ENCODE measurements at places on chromosomes 4 and X.
A peak's percentile ranks its signal among the peaks of the same experiment; 100 is the strongest.

DNA sequence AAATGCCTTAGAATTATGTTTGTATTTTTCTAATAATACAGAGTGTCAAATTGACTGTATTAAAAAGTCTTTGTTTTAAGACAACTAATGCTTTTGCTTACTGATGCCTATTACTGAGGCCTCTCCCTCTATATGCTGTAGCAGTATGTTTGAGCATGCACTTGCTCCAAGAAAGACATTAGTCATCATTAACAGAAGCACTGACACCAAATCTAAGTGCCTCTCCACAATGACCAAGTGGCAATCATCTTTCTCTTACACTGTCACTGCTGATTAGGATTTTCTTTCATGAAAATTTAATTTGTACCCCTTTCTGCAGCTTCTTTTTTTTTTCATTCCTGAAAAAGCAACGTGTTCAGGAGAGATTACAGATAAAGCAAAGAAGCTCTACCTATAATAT lies 11.1 kb upstream of the MAB21L2 start:
- H3K27me3 ChIP-seq: no peaks in the 10 kb centered on the region
- no peak overlapping the region for H3K27ac ChIP-seq
- no peaks in the 10 kb centered on the region for H3K4me1 ChIP-seq
- H3K4me3 ChIP-seq: no peak overlapping the region
- H3K36me3 ChIP-seq: no peaks in the 10 kb centered on the region
- no peak for DNase-seq

DNA sequence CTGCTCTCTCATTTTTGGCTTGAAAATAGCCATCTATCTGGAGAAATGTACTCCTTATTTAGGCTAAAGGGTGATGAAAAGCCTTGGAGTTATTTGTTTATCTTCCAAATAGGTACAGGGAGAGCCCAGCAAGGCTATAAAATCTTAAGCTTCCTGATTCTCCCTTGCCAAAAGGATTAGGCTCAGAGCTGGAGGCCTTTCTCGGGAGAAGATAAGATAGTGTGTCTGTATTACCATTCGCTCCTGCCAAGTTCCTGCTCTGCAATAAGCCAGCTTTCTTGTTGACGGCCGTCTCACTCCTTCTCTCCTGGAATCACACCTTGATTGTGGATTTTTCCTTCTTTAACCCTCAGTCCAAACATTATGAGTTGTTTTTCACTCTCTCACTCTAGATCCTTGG lies 171.8 kb upstream of the TTC29 start:
- H3K36me3 ChIP-seq: no peaks in the 10 kb centered on the region
- DNase-seq: no peak
- no peak overlapping the region for H3K27ac ChIP-seq
- H3K4me1 ChIP-seq: no peaks in the 10 kb centered on the region

DNA sequence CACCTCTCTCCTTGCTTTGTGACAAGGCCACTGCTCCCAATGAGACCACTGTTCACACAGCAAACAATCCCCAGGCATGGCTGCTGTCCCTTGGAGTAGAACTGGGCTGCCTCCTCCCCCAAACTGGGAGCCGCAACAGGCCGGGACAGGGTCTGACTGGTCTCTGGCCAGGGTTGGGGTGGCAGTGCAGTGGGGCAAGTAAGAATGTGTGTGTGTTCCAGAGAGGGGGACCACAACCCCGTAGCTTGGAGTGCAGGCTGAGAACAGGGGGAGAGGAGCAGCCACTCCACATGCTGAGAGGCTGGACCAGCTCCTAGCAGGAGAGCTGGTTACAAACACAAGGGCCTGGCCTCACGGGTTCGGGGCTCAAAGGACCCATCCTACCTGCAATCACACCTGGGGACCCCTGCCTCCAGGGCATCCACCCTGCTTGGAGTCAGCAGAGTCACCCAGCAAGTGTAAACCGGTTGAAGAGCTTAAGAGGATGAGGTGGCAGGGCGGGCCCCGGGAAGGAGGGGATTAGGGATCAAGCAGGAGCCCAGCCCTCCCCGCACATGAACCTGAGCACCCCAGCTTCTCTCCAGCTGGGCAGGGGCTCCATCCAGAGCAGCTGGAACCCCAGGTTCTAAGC lies 3.8 kb upstream of the ZNF185 start:
- H3K27me3 ChIP-seq: no peaks in the 10 kb centered on the region
- no peaks in the 10 kb centered on the region for H3K36me3 ChIP-seq
- DNase-seq: no peak
- no peak overlapping the region for H3K4me3 ChIP-seq

DNA sequence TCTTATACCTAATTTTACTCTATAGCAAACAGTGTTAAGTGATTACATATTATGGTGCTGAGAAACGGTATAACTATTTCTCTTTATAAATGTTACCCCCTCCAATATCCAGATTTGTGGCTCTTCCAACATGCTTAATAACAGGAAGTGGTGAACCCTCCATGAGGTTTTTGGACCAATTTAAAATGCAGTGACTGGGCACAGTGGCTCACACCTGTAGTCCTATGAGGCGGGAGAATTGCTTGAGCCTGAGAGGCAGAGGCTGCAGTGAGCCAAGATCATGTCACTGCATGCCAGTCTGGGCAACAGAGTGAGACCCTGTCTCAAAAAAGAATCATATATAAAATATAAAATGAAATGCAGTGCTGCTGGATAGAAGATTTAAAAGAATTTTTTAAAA lies 137.3 kb downstream of the MGST2 start:
- no peaks in the 10 kb centered on the region for H3K27me3 ChIP-seq
- no peaks in the 10 kb centered on the region for H3K36me3 ChIP-seq
- no peak for DNase-seq
- no peak overlapping the region for H3K27ac ChIP-seq

DNA sequence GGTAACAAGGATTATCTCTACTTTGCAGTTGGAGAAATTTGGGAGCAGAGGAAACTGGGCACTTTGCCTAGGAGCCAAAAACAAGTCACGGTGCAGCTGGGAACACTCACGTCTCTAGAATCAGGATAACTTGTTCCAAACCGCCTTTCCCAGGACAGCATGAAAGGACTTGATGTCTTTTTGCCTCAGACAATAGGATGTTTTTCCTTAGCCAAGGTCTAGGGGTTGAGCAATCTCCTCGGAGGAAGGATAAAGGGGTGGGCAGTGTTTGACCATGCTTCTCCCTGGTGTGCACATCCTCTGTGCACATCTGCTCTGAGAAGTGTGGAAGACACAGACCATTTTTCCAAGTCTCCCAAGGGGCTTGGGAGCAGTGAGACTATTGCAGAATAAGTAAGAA lies 1.7 kb upstream of the SPARCL1 start:
- H3K4me1 ChIP-seq: peaks cover 11% of the 10 kb centered on the region
- peak; percentile 15 for DNase-seq
- peak overlapping the region; percentile 60 for H3K4me3 ChIP-seq
- no peaks in the 10 kb centered on the region for H3K27me3 ChIP-seq

- no peaks in the 10 kb centered on the region for H3K36me3 ChIP-seq
- no peaks in the 10 kb centered on the region for H3K4me1 ChIP-seq
- H3K27ac ChIP-seq: no peak overlapping the region
- DNase-seq: no peak
- no peak overlapping the region for H3K4me3 ChIP-seq
Measured at GRCh38 chr4:182288534-182288933, 45.3 kb downstream of the TENM3 start.

GRCh38 chrX:82458207-82458754 lies 1049.8 kb upstream of the POU3F4 start:
- H3K27ac ChIP-seq: no peak overlapping the region
- no peak for DNase-seq
- H3K36me3 ChIP-seq: no peaks in the 10 kb centered on the region
- H3K27me3 ChIP-seq: no peaks in the 10 kb centered on the region
- H3K4me3 ChIP-seq: no peak overlapping the region

DNA sequence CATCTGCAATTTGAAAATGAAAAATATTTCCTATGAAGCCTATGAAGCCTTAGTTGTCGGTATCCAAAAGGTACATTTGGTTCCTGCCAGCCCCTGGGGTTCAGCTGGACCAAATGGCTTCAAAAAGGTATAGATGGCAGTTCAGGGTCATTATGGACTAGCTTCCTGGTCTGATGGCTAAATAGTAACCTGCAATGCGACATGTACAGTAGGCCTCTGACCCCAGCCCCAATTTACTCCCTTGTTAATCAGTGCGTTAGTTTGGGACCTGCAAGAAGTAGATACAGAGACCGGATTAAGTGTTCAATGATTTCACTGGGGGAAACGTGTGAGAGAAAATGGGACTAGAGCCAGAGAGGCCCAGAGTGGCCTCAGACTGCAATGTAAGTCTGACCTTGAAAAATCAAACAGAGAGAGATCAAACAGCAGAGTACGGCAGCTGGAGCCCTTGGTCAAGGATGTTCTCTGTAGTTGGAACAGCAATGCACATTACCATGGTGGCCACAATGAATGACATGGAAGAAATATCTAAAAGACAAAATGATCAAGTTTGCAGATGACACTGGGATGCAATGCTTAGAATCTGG lies 115.0 kb upstream of the MBNL3 start:
- H3K27ac ChIP-seq: no peak overlapping the region
- DNase-seq: no peak
- no peak overlapping the region for H3K4me3 ChIP-seq
- H3K27me3 ChIP-seq: no peaks in the 10 kb centered on the region

DNA sequence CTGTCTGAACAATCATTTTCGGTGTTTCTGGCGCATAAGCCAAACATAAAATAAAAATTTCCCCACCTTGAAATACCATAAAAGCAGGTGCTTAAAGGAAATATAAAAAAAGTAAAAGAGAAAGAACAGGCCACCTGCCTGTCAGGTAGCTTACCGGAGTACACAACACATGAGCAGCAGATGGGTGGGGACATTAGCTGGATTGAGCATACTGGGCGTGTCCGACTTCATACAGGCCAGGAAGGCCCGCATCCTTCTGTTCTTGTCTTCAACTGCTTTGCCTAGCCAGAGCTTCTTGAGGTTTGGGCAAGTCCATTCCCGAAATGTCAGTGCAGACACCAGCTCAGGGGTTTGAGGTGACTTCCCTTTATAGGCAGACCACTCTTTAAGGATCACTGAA lies 66.7 kb downstream of the FAM120C start:
- H3K4me3 ChIP-seq: no peak overlapping the region
- no peak overlapping the region for H3K27ac ChIP-seq
- H3K4me1 ChIP-seq: no peaks in the 10 kb centered on the region
- H3K36me3 ChIP-seq: no peaks in the 10 kb centered on the region

GRCh38 chr4:171582961-171583581 lies 230.1 kb upstream of the GALNTL6 start:
- no peaks in the 10 kb centered on the region for H3K4me1 ChIP-seq
- H3K36me3 ChIP-seq: no peaks in the 10 kb centered on the region
- no peak overlapping the region for H3K27ac ChIP-seq
- DNase-seq: no peak

DNA sequence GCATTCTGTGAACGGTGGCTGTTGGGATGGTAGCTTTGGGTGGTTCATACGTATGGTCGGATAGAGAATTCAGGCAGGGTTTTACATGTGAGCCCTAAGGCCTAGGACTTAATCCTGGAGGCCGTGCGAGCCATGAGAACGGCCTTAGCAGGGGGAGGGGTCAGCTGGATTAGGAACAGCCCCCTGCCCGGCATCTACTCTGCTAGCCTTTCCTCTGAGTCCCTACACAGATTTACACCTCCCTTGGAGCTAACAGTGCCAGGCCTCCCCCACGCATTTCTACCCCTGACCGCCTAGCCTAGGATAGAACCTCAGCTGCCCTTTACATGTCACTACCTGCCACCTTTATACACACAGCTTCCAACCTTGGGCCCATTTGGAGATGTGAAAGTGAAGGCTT lies 7.1 kb downstream of the PRAF2 start:
- H3K27ac ChIP-seq: no peak overlapping the region
- no peaks in the 10 kb centered on the region for H3K36me3 ChIP-seq
- H3K27me3 ChIP-seq: no peaks in the 10 kb centered on the region
- H3K4me3 ChIP-seq: no peak overlapping the region
- no peak for DNase-seq

GRCh38 chr4:24044610-24045589 lies 155.1 kb upstream of the PPARGC1A start:
- no peak overlapping the region for H3K4me3 ChIP-seq
- H3K36me3 ChIP-seq: no peaks in the 10 kb centered on the region
- H3K27me3 ChIP-seq: no peaks in the 10 kb centered on the region
- H3K4me1 ChIP-seq: no peaks in the 10 kb centered on the region
- DNase-seq: no peak
